ENCODE measurements at places on chromosomes 2 and 18. TPM values are rescaled to one million over a fixed set of nuclear protein-coding genes. Genes with fewer than 3 reads are reported as not detected.

DNA sequence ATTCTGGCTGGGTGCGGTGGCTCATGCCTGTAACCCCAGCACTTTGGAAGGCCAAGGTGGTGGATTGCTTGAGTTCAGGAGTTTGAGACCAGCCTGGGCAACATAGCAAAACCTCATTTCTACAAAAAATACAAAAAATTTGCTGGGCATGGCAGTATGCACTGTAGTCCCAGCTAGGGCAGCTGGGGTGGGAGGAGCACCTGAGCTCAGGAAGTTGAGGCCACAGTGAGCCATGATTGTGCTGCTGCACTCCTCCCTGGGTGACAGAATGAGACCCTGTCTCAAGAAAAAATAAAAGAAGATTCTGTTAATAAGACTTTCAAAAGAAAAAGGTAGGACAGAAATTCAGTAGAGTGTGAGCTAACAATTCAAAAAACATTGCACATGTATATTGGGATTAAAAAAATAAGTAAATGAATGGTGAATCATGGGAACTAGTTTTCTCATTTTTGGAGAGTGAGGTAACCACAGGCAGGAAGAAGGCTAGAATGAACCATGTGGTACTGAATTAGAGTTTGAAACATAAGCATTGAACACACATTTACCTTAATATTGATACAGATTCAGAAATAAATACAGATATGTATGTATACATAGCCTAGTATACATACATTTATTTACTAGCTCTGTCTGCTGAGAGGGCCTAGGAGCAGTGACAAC lies 53.5 kb downstream of the NCOA1 start:
- no peaks in the 10 kb centered on the region for H3K27me3 ChIP-seq
- H3K4me3 ChIP-seq, result no peak overlapping the region
- DNase-seq, result no peak
- H3K36me3 ChIP-seq, result no peaks in the 10 kb centered on the region
- no peaks in the 10 kb centered on the region for H3K4me1 ChIP-seq

Gene SIGLEC15
- 0.25 TPM for polyA plus RNA-seq

- H3K27me3 ChIP-seq, result no peaks in the 10 kb centered on the region
- H3K36me3 ChIP-seq, result no peaks in the 10 kb centered on the region
- DNase-seq, result no peak
- no peak overlapping the region for H3K27ac ChIP-seq
Observed at GRCh38 chr2:232368311-232368731, 10.2 kb upstream of the ALPP start.

GRCh38 chr2:37349231-37349860 lies 4.9 kb downstream of the QPCT start:
- H3K4me3 ChIP-seq, result no peak overlapping the region
- H3K4me1 ChIP-seq, result peaks cover 11% of the 10 kb centered on the region
- DNase-seq, result no peak
- H3K36me3 ChIP-seq, result no peaks in the 10 kb centered on the region

Gene PLB1
- 3.8 TPM for polyA plus RNA-seq

DNA sequence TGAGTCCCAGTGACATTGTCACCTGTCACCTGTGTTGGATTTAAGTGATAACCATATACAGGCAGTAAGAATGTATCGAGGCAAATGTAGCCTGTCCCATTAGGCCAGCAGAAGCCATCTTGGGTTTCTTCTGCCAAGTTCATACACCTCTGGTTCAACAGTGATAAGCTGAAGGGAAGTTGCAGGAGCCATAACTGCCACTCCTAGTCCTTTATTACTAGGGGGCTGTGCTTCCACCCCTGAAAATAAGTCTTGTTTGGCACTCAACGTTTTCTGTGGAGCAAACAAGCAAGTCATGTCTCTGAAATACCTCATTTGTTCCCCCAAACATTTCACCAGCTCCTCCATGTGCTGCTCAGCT lies 58.1 kb upstream of the ALPP start:
- peaks cover 42% of the 10 kb centered on the region for H3K4me1 ChIP-seq
- no peaks in the 10 kb centered on the region for H3K27me3 ChIP-seq
- H3K36me3 ChIP-seq, result no peaks in the 10 kb centered on the region
- DNase-seq, result no peak
- no peak overlapping the region for H3K27ac ChIP-seq

DNA sequence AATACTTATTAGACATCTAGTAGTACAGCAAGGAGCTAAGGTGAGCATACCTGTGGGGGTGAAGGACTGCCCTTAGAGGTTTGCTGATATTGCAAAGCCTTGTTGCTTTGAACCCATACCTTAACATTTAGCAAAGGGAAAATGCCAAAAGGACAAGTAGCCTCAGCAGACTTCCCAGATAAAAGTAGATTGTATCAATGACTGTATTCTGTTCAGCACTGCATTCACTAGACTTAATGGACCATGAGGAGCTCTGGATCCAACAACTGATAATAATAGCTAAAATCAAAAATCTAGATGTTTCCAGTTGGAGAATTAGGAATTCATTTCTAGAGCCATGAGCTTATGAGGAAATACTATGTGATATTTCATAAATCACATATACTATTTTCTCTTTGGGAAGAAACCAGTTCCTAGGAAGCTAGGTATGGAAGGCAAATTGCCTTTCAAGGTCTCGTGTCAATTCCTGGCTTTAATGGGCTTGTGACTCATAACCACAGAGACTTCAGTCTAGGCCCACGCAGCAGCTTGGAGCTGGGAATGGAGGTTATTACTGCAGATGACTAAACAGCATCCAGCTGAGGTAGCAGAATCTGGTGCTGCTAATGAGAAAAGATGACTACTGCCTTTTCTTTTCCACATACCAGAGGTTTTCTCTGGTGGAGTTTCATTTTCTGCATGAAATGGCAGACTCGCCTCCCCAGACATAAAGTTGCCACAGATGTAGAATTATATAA lies 191.2 kb upstream of the NABP1 start:
- H3K4me3 ChIP-seq, result no peak overlapping the region
- H3K27me3 ChIP-seq, result no peaks in the 10 kb centered on the region
- no peaks in the 10 kb centered on the region for H3K36me3 ChIP-seq

- DNase-seq, result no peak
- H3K4me1 ChIP-seq, result no peaks in the 10 kb centered on the region
- no peak overlapping the region for H3K27ac ChIP-seq
- no peak overlapping the region for H3K4me3 ChIP-seq
Observed at GRCh38 chr2:27058210-27058609, 6.7 kb downstream of the AGBL5 start.

DNA sequence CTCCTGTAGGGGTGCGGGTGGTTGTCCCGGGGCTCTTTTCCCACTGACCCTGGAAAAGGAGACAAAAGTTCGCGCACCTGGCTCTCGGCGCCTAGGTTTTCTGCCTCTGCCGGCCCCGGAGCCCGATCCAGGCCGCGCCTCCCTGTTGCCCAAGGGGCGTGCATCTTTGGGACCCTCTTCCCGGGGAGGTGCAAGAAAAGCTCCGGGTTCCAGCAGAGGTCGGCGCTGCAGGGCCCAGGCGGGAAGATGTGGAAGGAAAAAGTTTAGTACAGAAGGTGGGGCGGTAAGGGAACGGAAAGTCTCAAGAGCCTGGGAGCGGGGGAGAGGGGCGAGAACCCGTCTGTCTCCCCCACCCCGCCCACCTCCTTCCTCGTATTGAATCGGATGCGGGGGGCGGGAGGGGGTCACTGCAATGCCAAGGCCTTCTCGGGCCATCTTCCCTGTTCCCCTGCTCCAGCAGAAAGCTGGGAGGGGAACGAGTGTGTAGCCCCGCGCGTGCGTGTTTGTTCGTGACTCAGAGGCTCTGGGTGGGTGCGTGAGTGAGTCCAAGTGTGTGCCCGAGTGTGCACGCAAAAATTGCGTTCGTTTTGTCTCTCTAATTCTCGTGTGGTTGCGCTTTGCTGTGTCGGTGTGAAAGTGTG lies 6.3 kb upstream of the EN1 start:
- peaks cover 21% of the 10 kb centered on the region for H3K4me1 ChIP-seq
- no peak overlapping the region for H3K27ac ChIP-seq
- peaks cover 97% of the 10 kb centered on the region for H3K27me3 ChIP-seq

All from stomach (tissue), 19 donors.